ENCODE measurements at places on chromosomes 6 and 20.

DNA sequence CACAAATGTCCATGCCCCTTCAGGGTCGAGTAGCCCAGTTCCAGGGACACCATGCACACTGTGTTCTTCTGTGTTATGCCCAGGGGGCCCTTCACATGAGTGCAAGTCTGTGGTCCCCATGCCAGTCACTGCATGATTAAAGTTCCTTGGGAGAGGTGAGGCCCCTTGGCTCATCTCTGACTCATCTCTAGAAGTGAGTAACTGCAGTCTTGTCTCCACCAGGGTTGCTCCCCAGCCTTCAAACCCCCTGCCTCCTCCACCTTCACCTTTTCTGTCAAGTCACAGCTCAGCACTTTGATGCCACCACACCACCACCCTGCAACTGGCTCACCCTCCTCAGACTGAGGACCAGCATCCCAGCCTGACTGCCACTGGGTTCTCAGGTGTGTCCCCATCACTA, 161.7 kb downstream of the UNC5CL start:
- DNase-seq = no peak

GRCh38 chr6:63709148-63709547, 73.5 kb downstream of the PHF3 start:
- DNase-seq = no peak

DNA sequence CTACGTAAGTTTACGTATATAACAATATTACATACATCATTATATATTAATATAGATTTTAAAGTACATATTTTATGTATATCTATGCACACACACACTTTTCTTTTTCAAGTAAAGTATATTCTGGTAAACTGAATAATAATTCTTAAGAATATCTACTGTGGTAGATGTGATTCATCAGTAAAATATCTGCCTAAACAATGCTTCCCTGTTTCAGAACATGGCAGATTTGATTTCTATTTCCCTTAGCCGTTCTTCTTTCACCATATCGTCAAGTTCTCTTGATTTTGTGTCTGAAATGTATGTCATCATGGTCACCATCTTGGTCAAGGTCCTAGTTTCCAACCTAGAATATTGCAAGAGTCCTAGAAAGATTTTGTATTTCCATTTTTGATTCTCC, 195.6 kb downstream of the HDGFL1 start:
- no peak for DNase-seq

GRCh38 chr6:85348643-85349042, 101.2 kb upstream of the NT5E start:
- DNase-seq = no peak

GRCh38 chr6:157483770-157484169, 102.8 kb downstream of the ZDHHC14 start:
- no peak for DNase-seq

GRCh38 chr6:84773431-84774156, 9.2 kb upstream of the TBX18 start:
- DNase-seq = no peak

- no peak for DNase-seq
These were observed 68.1 kb downstream of the DLL1 start for GRCh38 chr6:170222498-170223471.

- DNase-seq = no peak
These were observed 166.7 kb downstream of the ESR1 start for GRCh38 chr6:151974061-151974617.

DNA sequence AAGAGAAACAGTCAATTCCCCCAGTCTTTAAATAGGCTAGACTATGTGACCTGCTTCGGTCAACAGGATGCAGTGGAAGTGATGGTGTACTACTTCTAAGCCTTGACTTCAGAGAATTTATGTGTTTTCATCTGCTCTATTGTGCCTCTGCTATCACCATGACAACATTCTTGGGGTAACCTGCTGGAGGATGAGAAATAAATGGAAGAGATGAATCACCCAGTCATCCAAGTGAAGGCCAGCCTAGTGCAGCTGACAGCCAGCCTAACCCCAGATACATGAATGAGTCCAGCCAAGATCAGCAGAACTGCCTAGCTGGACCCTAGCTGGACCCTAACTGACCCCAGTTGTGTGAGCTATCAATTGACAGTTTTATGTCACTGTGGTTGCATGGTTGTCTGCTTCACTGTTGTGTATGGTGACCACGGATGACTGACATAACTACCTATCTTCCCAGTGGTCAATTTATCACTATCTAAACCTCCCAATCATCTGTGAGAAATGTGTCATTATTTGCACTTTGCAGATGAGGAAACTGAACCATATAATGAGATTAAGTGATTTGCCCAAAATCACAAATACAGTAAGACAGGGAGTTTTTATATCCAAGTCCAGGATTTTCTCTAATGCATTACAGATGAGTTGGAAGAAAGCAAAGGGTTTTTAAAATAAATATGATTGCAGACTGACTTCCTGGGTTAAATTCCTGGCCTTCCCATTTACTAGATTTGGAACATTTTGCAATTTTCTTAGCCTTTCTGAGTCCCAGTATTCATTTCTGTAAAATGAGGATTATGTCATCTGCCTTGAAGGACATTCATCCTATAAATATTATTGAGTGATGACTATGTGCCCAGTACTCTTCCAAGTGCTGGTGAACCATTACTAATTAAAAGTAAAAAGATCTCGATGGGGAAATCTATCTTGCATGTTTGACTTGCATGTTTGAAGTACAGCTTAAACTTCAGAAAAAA, 136.4 kb upstream of the PLCB4 start:
- no peak for DNase-seq

DNA sequence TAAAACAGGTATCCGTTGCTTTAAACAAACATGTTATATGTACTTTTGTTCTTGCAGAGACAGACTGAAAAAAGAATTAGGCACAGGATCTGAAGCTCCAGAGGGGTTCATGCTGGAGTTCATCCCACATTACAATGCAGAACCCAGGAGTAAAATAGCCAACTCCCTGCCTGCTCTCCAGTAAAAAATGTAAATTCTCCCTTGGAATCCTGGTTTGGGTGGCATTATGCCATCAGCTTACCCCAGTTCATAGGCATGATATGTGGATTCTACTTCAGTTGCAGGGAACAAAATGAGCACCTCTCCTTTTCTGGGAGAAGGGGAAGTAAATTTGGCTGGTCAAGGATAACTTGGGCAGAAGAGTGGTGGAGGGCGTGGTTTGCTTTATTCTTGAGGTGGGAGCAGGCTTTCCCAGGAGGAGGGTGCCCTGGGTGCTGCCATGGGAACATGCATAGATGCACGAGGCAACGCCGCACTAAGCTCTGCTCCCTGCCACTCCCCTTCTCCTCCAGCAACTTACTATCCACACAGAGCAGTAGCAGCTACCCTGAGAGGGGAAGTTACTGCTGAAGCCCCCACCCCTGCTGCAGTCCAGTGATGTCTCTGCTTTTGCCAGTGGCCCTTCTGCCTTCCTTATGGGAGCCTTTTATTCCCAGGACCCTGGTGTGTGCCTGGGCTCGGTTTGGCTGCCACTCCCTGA, 71.6 kb upstream of the GLP1R start:
- DNase-seq = no peak

DNA sequence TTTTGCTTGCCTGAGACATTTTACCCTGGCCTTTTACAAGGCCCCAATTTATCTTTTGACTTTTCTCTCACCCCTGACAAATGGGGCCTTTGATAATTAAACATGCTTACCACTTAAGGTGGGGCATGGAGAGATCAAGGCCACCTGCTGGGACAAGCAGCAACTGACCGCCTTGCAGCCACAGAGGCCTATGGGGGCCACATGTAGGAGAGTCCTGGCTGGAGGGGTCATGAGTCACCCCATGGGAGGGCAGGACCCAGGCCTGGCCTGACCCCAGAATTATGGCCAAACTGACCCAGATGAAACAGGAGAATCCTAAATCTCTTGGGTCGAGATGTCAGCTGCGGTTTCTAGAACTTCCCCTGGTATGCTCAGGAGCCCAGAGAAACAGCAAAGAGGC, 8.5 kb upstream of the OCSTAMP start:
- DNase-seq = no peak
